Stimulated activated CD8-positive, alpha-beta memory T cell treated with anti-CD3 and anti-CD28 coated beads, Interleukin-7, amount 100 ng/mL, for 48 hours (primary cell): ENCODE measurements at places on chromosomes 7 and 10.

GRCh38 chr7:144063710-144064109 lies 5.9 kb upstream of the OR2A25 start:
- no peak for DNase-seq

DNA sequence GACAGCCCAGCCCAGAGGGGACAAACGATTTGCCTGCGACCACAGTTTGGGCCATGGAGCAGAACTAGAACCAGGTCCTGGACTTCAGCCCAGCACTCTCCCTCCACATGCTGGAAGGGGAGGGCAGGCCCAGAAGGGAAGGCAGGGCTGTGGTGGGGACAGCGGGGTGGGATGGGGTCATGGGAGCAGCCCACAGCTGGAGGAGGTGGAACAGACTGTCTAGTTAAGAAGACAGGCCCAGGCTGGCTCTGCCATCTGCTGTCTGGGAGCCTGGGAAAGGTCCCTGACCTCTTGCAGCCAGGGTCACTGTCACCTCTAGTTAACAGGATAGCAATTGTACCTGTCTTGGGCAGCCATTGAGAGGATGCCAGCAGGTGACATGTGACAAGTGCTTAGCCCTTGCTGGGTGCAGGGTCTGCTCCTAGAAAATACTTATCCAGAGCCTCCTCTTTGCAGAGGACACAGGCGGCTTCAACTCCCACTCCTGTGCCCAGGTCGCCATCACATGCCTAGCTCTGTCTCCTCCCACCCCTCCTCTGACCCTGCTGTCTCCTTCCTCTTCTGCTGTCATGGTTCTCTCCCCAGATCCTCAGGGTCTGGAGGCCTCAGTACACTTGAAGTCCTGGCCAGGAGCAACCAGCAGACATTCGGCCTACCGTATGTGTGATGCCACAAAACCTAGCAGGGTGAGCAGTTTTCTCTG lies 37.0 kb upstream of the CHST15 start:
- DNase-seq, result no peak

DNA sequence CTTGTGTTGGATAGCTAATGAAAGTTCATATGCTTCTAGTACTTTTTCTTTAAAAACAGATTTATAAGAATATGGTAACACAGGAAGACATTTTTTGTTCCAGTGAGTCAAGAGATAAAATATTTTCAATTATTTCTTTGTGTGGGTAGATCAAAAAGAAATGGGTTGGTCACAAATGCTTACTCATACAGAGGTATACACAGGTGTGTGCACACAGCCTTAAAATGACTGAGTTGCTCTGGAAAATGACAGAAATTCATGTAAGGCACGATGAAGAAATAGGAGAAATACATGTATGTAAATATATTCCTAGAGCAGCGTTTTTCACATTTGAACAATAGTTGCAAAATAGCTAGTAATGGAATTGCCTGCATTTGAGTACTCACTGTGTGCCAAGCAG lies 66.0 kb downstream of the ST7 start:
- DNase-seq, result no peak

- DNase-seq, result no peak
Measured at GRCh38 chr10:132787495-132788179, 1.7 kb upstream of the NKX6-2 start.

DNA sequence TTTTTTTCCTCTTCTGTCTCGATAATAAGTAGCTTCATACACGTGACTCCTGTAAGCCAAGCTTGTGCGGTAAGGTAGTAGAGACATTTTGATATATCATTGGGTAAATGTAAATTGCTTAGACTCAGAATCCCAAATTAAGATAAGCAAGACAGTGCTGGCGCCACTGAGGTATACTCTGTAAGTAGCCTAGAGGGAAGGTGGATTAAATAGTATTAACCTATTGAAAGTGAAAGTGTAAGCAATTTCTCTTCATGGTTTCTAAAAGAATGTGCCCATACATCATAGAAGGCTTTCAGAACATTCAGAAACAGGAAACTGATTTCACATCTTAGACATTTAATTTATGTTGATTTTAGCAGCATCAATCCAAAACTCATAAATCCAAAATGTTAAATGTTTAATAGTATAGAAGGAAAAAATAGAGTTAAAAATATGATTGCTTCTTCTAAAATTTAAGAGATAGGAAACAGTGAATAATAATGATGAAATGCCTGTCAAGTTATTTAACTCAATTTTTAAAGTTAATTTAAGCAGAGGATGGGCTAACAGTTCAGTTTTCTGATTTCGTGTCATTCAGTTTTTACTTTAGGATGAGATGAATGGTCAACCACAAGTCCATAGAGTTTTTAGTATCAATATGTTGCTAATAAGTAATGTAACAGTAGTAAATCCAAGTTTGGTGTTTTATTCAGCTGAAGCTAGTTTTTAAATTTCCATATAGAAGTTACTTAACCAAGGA lies 36.8 kb downstream of the LRRC72 start:
- DNase-seq, result no peak

DNA sequence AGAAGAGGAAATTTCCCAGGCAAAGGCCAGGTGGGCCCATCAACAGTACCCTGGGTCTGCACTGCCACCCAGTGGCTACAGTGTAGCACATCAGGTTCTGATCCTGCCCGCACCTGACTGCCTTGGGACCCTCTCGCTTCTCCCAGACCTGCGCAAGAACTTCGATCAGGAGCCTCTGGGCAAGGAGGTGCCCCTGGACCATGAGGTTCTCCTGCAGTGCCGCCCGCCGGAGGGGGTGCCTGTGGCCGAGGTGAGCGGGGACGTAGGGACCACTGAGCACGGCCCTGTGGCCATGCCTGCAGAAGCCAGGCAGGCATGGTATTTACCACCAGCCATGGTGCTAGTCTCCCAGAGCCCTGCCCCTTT lies 33.9 kb upstream of the SLC29A3 start:
- DNase-seq, result no peak

DNA sequence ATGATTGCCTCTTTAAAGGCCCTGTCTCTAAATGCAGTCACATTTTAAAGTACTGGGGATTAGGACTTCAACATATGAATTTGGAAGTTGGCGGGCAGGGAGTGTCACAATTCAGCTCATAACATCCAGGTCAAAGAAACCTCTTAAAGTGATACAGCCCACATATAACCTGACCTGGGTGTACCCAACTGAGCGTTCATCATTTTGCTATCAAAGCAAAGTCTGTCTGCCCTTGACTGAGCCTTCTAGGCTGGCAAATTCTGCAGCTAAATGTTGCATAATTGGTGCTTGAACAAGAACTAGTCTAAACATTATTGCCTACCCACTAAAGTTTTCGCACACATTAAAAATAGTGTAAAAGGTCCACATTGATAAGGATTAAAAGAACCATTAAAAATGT lies 3.7 kb downstream of the MSRB2 start:
- no peak for DNase-seq

GRCh38 chr10:110815354-110816004 lies 56.2 kb upstream of the PDCD4 start:
- no peak for DNase-seq

DNA sequence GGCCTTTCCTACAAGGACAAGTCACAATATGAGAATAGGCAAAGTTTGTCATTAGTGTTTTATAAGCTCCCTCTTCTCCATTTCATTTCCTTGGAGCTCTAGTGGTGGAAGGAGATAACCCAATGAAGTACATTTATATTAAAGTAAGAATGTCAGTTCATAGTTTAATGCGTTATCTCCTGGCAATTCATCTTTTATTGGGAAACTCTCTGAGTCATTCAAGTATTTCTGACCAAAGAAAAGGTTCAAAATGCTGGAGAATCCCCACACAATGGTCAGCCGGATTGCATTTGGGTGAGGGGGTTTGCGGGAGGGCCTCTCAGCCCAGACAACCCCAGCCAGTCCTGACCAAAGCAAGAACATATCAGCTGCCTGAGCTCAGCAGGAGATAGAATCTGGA lies 321.5 kb upstream of the NRP1 start:
- DNase-seq, result no peak

DNA sequence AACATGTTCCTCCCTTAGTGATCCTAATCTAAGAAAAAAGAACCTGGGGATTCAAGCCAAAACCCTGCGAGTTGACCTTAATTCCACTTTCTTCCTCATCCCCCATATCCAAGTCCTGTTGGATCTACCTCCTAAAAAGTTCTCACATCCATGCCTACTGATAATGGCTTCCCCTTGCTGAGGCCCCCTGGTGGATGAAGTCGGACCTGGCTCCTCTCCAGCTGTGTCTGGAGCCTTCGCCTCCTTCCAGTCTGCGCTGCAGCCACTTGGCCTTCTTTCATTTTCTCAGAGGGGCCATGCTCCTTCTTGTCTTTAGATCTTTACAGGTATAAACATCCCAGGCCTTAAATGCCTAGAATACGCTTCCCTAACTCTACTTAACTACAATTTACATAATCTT lies 8.1 kb downstream of the PDE1C start:
- DNase-seq, result no peak

DNA sequence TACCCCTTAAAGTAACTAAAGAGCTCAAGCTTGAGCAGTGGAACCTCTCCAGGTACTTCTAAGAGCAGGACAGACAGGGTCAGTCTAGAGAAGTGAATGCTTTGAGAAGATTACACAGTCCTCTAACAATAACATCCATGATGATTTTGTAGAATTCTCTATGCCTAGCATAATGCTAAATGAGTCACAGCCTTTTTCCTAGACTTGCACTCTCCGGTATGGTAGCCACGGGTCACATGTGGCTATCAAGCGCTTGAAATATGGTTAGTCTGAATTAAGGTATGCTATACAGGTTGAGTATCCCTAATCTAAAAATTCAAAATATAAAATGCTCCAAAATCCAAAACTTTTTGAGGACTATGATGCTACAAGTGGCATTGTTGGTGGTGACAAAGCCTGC lies 166.6 kb upstream of the MKLN1 start:
- DNase-seq, result no peak

DNA sequence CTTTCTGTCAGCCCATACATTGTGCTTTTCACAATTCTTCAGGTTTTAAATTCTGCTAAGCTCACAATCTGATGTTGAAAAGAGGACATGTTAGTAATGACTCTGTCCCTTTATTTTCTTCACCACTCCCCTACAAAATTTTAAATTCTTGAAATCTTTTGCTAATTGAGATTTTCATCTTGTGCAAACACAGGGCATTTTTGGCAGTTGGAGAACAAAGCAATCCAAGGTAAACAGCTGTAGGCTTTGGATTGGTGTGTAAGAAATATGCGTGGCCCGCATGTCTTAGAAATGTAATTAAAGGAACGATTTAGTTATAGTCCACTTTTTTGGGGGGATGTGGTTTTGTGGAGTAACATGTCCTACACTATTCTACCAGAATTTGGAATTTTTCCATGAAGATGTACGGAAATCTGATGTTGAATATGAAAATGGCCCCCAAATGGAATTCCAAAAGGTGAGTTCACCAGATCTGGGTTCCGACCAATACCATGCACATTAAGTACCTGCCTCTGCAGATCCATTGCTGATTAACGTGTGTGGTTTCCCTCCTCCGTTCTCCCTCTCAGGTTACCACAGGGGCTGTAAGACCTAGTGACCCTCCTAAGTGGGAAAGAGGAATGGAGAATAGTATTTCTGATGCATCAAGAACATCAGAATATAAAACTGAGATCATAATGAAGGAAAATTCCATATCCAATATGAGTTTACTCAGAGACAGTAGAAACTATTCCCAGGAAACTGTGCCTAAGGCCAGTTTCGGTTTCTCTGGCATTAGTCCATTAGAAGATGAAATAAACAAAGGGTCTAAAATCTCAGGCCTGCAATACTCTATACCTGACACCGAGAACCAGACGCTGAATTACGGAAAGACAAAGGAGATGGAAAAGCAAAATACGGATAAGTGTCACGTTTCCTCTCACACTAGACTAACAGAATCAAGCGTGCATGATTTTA lies 181.1 kb downstream of the ARHGAP21 start:
- DNase-seq, result no peak

DNA sequence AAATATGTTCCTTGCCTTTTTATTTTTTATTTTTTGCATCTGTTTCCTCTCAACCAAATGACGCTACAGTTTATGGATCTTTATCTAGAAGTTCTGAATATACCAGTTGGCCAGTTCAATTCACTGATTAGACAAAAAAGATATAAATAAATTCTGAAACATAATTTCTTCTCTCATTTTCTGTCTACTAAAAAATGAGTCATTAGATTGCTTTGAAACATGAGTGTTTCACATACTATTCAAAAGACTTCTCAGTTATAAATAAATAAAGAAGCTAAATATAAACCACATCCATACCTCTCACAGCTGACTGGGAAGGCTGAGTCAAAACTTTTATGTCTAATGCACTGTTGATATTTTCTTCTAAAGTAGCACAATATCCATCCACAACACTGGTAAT lies 97.6 kb upstream of the GPR22 start:
- DNase-seq, result no peak
